ENCODE measurements at places on chromosomes 7 and 10.

DNA sequence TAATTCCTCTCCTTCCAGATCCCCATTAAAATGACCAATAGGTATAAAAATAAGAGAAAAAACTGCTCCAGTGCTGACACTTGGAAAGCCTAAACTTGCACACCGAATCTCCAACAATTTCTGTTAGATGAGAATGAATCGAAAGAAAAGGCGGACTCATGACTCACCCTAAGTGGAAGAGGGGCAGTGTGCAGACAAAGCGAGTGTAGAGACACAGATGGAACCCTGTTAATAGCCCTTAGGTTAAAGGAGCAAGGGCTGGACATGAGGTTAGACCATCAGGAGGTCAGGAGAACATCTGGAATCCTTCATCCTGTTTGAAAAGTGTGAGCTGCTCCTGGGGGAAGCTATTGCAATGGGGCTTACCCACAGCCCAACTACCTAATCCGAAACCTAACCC, 103.4 kb upstream of the GLI3 start:
- DNase-seq: no peak
- no peaks in the 10 kb centered on the region for H3K27me3 ChIP-seq

DNA sequence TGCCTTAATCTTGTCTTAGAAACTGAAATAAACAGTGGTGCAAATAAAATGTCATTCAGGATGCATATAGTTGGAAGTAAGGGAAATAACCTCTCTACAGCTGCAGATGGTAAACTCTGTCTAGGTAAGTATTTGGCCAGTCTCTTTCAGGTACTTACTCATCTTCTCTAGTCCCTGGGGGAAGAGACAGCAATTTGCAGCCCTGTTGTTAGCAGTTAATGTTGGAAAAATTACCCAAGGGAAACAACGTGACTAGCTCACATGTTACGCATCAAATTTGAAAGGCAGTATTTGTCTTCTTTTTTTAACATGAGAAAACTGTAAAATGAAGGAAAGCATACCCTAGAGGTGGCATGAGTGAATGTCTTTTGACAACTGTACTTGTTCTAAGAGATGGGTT, 3.2 kb upstream of the HUS1 start:
- H3K36me3 ChIP-seq: no peaks in the 10 kb centered on the region
- H3K4me1 ChIP-seq: no peaks in the 10 kb centered on the region
- no peak for DNase-seq

GRCh38 chr10:10662716-10663408, 354.8 kb upstream of the CELF2 start:
- no peaks in the 10 kb centered on the region for H3K36me3 ChIP-seq
- H3K4me3 ChIP-seq: no peak overlapping the region
- no peak overlapping the region for H3K27ac ChIP-seq
- H3K4me1 ChIP-seq: no peaks in the 10 kb centered on the region

DNA sequence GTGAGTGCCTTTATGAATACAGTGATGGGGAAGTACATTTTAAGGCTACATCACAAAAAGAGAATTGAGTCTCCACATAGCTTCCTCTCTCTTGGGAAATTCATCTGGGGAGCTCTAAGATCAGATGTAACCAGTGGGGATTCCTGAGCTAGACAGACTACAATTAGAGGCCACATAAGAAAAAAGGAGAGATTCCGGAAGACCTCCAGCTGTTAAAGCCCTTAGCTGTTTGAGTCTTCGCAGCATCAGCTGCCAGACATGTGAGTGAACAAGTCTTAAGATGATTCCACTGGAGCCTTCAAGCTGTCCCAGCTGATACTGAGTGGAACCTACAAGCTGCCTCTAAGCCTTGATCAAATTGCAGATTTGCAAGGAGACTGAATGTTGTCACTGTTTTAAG, 448.5 kb downstream of the NXPH1 start:
- no peak overlapping the region for H3K27ac ChIP-seq
- H3K27me3 ChIP-seq: no peaks in the 10 kb centered on the region

DNA sequence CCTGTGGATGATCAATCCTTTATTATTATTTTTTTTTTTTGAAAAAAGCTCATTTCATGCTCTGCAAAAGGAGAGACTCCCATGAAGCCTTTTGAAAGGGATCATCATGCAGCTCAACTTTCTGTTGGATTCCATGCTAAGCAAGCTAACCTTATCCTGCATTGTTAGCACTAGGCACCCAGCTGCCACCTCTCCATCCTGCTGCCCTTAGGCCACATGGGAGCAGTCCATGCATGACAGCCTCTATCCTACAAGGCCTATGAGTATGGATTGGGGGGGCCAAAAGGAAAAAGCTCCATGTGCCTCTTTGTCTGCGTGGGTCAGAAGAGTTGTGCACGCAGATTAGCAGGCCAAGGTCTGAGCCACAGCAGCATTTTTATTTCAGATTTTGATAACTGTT, 19.2 kb downstream of the SMNDC1 start:
- peaks cover 2% of the 10 kb centered on the region for H3K4me1 ChIP-seq
- H3K4me3 ChIP-seq: no peak overlapping the region
- H3K27ac ChIP-seq: no peak overlapping the region
- H3K36me3 ChIP-seq: no peaks in the 10 kb centered on the region
- DNase-seq: no peak
- no peaks in the 10 kb centered on the region for H3K27me3 ChIP-seq

DNA sequence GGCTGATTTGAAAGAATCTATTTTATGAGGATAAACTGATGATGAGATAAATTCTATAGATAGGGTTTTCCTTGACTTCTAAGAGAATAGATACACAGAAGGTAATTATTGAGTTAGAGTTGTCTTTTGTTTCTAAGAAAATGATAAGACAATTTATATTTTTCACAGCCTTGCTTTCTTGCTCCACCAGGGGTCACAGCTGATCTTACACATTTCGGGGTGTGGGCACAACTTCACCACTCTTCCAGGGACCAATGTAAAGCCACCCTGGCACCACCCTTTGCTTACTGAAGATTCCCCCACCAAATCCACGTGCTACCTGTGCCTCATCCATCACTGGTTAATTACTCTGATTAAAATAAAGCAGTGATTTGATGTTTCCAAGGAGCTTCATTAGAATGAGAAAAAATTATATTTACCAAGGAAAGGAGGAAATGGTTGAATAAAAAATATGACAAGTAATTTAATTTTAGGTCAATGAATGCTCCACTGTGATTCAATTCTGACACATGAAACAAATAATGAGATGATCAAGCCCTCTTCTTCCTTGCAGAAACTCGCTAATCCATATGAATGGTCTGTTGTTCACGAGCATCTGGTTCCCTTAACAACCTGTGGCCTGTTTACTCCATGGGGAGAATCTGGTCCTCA, 177.3 kb upstream of the TNS3 start:
- no peaks in the 10 kb centered on the region for H3K27me3 ChIP-seq
- no peak overlapping the region for H3K4me3 ChIP-seq
- peaks cover 2% of the 10 kb centered on the region for H3K4me1 ChIP-seq
- H3K36me3 ChIP-seq: no peaks in the 10 kb centered on the region

DNA sequence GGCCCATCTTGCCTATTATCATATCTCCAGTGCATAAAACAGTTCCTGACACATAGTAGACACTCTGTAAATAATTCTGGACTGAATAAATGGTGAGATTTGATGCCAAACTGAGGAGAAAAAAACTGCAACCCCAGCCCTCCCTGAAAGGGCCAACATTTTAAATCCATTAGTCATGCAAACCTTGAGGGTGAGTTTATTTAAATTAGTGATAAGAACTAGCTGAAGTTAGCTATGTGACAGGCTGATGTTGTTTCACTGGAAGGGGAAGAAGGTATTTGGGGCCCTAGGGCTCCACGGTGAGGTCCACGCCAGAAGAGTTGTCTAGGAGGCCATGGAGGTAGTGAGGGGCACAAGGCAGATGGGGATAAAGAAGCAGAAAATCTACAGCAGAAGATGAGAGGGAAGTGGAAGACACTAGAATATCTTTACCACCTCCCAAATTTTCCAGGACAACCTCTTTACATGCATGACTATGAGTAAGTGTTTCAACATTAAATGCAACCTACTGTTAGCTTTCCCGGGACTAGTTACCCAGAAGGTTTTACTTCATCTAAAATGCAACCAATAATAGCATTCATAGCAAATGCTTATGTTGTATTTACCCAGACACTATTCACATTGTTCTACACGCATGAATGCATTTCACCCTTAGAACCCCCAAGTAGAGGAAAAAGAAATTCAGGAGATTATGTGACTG, 183.2 kb upstream of the LYZL1 start:
- H3K27me3 ChIP-seq: no peaks in the 10 kb centered on the region
- no peak overlapping the region for H3K4me3 ChIP-seq
- no peaks in the 10 kb centered on the region for H3K36me3 ChIP-seq
- no peak for DNase-seq

DNA sequence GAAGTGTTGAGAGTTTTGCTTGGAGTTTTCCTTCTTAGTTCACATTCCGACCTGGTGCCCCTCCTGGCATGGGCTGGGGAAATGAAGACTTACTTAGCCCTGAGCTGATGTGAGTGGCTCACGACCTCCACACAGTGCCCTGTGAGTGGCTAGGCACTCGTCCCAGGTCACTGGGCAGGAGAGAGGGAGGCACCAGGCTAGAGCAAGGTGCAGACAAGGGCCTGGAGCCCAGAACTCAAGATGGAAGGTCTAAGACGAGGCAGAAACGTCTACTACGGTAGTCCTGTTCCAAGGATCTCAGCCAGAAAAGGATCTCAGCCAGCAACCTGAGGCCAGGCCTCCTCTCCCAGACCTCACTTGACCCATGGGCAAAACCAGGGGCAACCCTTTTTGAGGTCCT, 22.4 kb downstream of the ANXA11 start:
- no peak overlapping the region for H3K27ac ChIP-seq
- H3K27me3 ChIP-seq: no peaks in the 10 kb centered on the region
- H3K4me3 ChIP-seq: no peak overlapping the region
- DNase-seq: no peak
- no peaks in the 10 kb centered on the region for H3K4me1 ChIP-seq

- DNase-seq: no peak
- H3K27ac ChIP-seq: no peak overlapping the region
Observed at GRCh38 chr10:82924711-82925110, 1049.7 kb downstream of the NRG3 start.

GRCh38 chr10:17878896-17879295, 69.7 kb downstream of the MRC1 start:
- H3K27me3 ChIP-seq: no peaks in the 10 kb centered on the region
- no peaks in the 10 kb centered on the region for H3K4me1 ChIP-seq
- no peaks in the 10 kb centered on the region for H3K36me3 ChIP-seq

DNA sequence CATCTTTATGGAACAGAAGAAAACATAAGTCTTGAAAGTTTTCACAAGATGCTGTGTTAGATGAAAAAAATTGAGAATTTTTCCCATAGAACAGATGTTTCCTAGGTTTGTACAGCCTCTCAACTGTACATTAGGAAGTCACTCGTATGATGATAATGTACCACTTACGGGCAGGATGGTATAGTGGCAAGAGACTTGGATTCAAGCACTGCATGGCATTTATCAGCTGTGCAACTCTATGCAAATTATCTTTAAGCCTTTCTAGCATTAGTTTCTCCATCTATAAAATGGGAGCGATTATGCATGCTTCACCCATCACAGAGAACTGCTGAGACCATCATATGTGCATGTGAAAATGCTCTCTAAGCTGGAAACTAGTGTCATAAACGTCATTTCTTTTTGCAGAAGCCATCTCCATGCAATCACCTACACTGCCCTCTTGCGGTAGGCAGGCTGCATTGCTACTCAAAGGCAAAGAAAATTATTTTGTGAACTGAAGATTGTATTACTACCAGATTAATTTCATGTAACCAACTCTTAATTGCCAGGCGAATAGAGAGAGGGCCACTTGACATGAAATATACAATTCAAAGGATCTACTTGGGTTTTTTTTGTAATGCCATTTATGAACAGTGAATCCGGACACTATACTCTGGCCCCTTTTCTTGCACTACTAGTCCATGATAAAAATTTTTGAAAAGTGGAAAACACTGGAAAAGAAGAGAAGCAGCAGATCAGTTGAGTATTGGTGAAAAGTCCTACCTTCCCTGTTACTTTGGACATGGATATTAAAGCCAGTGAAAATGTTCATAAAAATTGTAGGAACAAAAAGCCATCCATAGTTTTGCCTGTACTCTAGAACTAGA, 102.3 kb downstream of the JAZF1 start:
- DNase-seq: no peak
- H3K27me3 ChIP-seq: no peaks in the 10 kb centered on the region
- no peaks in the 10 kb centered on the region for H3K36me3 ChIP-seq
- H3K4me3 ChIP-seq: no peak overlapping the region

DNA sequence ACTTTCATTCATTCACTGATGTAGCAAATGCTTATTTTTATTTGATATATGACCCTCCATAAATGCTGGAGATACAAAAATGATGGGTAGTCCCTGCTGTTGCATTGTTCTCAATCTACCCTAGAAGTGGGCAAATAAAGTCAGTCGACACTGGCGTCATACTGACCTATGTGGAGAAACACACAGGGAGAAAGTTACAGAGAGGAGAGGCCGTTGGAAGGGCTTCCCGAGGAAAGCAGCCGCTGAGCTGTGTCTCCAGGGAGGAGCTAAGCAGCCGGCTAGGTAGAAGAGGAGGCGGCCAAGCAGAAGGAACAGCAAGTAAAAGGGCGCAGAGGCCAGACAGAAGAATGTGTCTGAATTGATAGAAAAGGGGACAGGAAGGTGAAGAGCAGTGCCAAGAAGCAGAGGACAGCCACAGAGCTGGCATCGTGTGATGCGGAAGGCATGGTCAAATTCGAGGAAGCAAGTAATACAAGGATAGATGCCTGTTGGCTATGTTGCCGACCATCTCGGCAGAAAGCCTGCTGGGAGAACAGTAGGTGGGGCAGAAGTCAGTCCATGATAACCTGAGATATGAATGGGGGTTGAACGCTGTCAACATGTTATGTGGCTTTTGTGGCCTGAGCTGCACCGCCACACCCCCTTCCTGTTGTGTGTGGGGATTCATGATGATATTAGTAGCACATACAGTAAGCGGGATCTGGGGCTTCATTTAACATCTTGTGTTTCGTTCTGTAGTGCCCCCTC, 25.9 kb downstream of the ST8SIA6 start:
- no peak for DNase-seq
- no peaks in the 10 kb centered on the region for H3K36me3 ChIP-seq
- no peaks in the 10 kb centered on the region for H3K27me3 ChIP-seq
- no peaks in the 10 kb centered on the region for H3K4me1 ChIP-seq
- H3K4me3 ChIP-seq: no peak overlapping the region

- no peak for DNase-seq
- no peak overlapping the region for H3K4me3 ChIP-seq
- no peaks in the 10 kb centered on the region for H3K27me3 ChIP-seq
- H3K27ac ChIP-seq: no peak overlapping the region
- 0 out of 2 replicates have a peak, but pooled peaks cover 3% of the 10 kb centered on the region for H3K4me1 ChIP-seq
Observed at GRCh38 chr10:77970869-77971803, 44.6 kb upstream of the DLG5 start.

- H3K27me3 ChIP-seq: no peaks in the 10 kb centered on the region
- DNase-seq: no peak
- no peaks in the 10 kb centered on the region for H3K4me1 ChIP-seq
- H3K4me3 ChIP-seq: no peak overlapping the region
Observed at GRCh38 chr7:130379532-130379920, 768 bp upstream of the CPA1 start.

- H3K36me3 ChIP-seq: no peaks in the 10 kb centered on the region
- H3K27me3 ChIP-seq: no peaks in the 10 kb centered on the region
- no peak overlapping the region for H3K27ac ChIP-seq
- no peak for DNase-seq
Observed at GRCh38 chr7:139125657-139126056, 16.1 kb upstream of the ZC3HAV1 start.

- H3K27ac ChIP-seq: no peak overlapping the region
- no peak overlapping the region for H3K4me3 ChIP-seq
- H3K27me3 ChIP-seq: no peaks in the 10 kb centered on the region
- DNase-seq: peak; percentile 48
- no peaks in the 10 kb centered on the region for H3K4me1 ChIP-seq
- H3K36me3 ChIP-seq: no peaks in the 10 kb centered on the region
Observed at GRCh38 chr7:34091321-34091917, 186.1 kb downstream of the BMPER start.
